ENCODE measurements at places on chromosomes 13 and 19. TPM values are rescaled to one million over a fixed set of nuclear protein-coding genes. Genes with fewer than 3 reads are reported as not detected.

Gene KIR2DL1
- not detected for total RNA-seq

GRCh38 chr13:72545030-72545719 lies 182.3 kb downstream of the MZT1 start:
- H3K4me1 ChIP-seq = no peaks in the 10 kb centered on the region
- H3K36me3 ChIP-seq = no peaks in the 10 kb centered on the region
- no peak overlapping the region for H3K4me3 ChIP-seq
- no peak for DNase-seq

Gene SPRED3
- total RNA-seq = 13.0 TPM

DNA sequence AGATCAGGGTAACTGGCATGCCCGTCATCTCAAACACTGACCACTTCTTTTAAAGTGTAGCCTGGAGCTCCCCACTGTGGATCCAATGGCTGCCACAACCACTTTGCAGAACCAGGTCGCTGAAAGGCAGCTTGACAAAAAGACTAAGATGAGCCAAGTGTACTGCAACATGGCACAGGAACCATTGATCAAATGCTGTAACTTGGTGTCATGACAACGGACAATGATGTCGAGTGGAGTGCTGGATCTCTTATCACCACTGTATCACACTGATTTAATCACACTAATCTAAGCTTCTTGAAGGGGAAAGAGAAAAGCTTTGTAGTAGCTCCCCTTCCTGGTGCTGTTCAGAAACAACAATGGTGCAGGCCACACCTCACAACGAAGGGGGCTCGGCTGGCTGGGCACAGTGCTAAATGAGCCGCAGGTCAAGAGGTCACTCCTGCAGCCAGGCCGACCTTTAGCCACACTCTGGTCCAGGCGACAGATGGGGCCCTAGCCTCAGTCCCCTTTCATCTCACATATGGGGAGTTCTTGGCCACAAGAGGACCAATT lies 2.2 kb upstream of the TNFRSF19 start:
- no peak for DNase-seq
- H3K27me3 ChIP-seq = no peaks in the 10 kb centered on the region
- H3K4me1 ChIP-seq = peaks cover 30% of the 10 kb centered on the region

Gene IGFLR1
- total RNA-seq = 0.78 TPM

DNA sequence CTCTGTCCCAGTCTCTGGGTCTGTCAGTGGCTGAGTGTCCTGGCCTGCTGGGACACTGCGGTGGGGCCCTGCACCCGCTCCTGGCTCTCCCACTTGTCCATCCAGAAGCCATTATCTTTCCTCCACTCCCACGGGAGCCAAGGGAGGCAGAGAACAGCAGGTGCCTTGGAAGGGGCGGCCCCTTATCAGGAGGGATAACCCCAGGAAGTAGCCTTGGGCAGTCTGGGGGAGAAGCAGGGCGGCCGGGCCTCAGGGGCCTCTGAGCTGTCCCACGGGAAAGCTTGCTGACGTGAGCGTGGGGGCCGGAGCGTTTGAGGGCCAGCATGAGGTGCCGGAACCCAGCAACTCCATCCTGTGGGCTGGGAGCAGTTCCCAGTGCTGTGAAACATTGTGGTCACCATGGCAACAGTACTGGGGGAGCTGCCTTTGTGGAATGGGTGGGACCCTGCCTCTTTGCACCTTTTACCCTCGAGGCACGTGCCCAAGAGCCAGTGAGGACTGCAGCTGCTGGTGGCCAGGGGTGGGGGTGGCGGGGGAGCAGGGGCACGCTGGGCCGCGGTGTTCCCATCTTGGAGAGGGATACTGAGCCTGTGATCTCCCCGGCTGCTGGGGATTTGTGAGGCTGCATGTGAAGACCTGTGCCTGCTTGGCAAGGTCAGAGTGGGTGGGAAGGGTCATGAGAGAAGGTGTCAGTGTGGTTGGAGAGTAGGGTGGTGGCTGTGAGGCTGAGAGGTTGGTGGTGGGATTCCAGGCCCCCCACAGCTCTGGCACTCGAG lies 20.9 kb downstream of the KLHL26 start:
- peaks cover 48% of the 10 kb centered on the region for H3K4me1 ChIP-seq
- no peaks in the 10 kb centered on the region for H3K36me3 ChIP-seq
- no peak overlapping the region for H3K4me3 ChIP-seq
- peaks cover 2% of the 10 kb centered on the region for H3K27me3 ChIP-seq
- DNase-seq = no peak

Measured in HFFc6 (cell line).